ENCODE measurements at places on chromosomes 3 and 15.

GRCh38 chr15:80665151-80665550 lies 30.0 kb upstream of the ABHD17C start:
- DNase-seq: no peak

GRCh38 chr3:127816783-127817405 lies 5.4 kb downstream of the MGLL start:
- DNase-seq: no peak

- DNase-seq: no peak
Observed at GRCh38 chr15:69067296-69067695, 52.8 kb downstream of the NOX5 start.

DNA sequence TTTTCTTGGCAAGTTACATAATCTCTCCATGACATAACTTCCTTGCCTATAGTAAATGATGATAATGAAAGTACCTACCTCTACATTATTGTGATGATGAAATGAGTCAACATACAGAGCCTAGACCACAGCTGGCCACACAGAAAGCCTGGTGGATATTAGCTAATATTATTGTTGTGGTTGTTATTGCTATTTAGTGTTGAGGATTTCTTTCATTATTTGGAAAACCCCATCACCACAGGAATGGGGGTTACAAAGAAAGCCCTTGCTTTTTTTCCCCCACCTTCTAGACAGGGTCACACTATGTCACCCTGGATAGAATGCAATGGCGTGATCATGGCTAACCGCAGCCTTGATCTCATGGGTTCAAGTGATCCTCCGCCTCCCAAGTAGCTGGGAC lies 125.0 kb downstream of the PDZRN3 start:
- DNase-seq: no peak

- no peak for DNase-seq
Observed at GRCh38 chr3:119783883-119784282, 2.0 kb downstream of the NR1I2 start.

DNA sequence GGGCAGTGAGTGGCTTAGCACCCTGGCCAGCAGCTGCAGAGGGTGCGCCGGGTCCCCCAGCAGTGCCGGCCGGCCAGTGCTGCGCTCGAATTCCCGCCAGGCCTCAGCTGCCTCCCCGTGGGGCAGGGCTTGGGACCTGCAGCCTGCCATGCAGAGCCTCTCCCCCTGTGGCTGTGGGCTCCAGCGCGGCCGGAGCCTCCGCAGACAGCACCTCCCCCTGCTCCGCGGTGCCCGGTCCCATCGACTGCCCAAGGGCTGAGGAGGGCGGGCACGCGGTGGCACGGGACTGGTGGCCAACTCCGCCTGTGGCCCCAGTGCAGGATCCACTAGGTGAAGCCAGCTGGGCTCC lies 386.3 kb downstream of the CNTN4 start:
- DNase-seq: no peak

DNA sequence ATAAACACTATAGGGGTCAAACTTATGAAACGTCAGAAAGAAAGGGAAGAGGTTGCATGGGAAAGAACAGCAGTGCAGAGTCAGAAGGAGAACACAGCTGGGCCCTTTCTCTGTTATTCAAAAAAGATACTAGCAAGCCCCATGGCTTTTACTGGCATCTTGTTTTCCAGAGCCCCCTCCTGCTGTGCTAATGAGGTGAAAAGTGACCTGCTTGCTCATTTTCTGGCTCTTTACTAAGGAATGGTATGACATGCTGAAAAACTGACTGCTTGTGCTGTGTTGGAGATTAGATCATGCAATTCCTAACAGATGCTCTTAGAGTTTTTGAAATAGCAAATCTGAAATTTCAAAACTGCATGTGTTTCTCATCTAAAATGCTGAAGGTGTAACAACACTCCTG lies 541.6 kb upstream of the ALCAM start:
- no peak for DNase-seq

GRCh38 chr3:137300703-137301102 lies 342.9 kb downstream of the IL20RB start:
- no peak for DNase-seq

DNA sequence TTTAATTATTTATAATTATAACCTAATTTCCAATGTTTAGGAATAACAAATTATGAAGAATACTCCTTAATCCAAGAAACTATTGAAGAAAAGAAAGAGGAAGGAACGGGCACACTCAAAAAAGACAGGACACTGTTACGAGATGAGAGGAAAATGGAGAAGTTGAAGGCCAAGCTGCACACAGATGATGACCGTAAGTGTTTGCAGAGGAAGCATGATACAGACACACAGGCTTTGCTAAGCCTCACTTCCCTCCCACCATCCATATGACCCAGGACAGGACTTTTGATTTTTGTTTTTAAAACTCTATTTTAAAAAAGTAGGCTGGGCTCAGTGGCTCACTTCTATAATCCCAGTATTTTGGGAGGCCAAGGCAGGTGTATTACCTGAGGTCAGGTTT lies 389.4 kb upstream of the TPM1 start:
- DNase-seq: no peak

DNA sequence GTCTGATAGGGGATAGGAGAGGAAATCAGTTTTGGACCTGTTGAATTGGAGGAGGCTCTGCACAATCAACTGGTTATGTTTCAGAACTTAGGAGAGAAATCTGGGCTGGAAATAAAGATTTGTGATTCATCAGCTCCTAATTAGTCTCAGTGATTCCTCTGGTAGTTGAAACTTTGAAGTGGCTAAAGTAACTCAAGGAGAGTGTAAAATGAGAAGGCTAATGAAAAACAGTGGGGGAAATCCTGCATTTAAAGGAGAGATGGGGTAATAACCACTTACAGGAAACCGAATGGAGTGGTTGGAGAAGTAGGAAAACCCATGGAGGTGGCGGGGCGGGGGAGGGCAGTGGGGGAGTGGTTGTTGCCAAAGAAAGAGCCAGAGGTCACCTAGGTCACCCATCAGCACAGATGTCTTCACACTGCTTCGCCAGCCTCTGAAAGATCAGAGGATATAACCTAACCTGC lies 32.6 kb downstream of the MAP2K5 start:
- DNase-seq: no peak

GRCh38 chr3:176939022-176939817 lies 258.1 kb downstream of the TBL1XR1 start:
- peak; percentile 9 for DNase-seq

DNA sequence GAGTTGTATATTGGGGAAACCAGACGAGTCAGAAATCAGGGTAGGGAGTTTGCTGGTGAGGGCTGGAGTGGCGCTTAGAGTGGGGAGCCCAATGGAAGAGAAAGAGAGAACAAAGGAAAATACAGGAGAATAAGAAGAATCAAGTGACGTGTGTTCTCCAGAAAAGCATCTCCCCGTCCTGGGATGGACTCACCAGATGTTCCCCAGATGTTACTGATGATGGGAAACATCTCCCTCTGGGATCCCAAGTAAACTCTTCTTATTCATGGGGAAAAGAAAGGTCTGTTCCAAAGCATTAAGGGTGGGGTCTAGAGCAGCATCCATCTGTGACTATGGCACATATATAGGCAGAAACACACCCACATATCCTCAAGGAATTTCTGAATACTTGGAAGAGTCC lies 3.0 kb upstream of the CSRNP1 start:
- DNase-seq: no peak

- no peak for DNase-seq
Observed at GRCh38 chr15:76197703-76198455, 113.4 kb downstream of the ETFA start.

DNA sequence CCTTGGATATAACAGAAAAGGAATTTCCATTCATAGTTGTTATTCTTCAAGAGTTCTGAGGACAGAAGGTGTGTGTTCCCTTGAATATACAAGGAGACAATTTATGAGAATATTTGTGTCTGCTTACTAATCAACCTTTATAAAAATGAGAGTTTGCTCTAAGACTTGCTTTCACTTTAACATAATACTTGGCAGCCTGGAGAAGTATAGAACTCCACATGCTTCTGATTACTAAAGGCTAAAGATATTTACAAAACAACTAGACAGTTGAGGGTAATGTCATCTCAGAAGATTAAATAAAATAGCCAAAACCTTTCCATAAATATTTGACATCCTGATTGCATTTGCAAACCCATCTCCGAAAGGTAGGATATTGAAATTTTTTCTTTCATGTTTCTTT lies 727.1 kb upstream of the NAALADL2 start:
- no peak for DNase-seq

- DNase-seq: no peak
Observed at GRCh38 chr3:161395115-161396012, 24.0 kb upstream of the SPTSSB start.

DNA sequence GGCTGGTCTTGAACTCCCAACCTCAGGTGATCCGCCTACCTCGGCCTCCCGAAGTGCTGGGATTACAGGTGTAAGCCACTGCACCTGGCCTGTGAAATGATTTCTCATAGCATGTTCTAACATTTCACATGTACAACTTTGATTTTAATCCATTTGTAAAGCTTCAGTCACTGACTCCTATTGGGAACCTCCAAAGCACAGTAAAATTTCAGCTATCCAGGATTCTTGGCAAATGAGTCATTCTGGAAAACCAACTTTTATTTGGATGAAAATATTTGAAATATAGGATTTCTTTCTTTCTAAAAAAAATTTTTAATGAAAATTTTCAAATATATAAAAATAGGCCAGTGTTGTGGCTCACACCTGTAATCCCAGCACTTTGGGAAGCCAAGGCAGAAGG lies 2.7 kb upstream of the LMAN1L start:
- no peak for DNase-seq

DNA sequence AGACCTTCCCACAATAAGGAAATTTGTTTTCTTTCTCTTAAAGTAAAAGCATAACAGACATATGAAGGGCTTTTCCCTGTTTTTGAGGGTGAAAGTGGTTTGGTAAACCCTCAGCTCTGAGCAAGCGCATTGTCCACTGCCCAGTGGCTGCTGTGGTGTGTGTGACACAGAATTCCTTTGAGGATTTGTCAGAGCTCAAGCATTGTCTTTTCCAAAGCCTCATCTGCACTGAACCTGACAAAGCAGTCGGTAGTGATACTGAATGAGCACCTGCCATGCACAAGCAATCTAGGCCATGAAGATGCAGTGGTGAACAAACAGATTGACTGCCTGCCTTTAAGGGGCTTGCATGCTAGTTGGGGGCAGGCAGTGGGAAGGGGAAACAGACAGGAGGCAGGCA lies 128.3 kb downstream of the PLCL2 start:
- DNase-seq: no peak

- no peak for DNase-seq
Observed at GRCh38 chr15:28167042-28167441, 67.9 kb upstream of the OCA2 start.

DNA sequence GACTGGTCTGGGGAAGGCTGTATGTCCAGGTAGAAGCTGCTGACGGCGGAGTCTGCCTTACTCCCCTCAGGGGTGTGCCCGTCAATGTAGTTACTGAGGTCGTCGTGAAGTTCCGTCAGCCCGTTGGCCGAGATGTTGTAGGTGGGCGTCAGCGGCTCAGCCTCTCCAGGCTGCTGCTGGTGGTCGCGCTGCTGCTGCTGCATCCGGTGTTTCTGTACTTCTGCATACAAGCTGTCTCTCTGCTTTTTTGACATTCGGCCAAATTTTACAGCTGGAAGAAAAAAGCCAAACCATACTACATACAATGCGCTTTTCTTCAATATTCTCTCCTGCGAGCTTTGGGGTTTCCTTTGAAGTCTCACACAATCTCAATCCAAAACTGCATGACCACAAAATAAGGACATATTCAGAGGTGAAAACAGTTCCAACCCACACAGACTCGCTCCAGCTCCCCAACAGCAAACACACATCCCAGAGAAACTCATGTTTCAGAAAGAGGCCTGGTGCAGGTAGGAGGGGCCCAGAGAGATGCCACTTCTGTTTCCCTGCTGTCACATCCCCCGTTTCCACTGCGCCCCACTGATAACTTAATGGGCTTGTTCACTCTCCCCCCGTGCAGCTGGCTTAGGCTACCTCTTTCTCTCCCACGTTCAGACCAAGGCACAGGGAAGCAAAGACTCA lies 32.5 kb upstream of the ICE2 start:
- DNase-seq: no peak

- no peak for DNase-seq
Observed at GRCh38 chr3:143795874-143796273, 52.4 kb downstream of the SLC9A9 start.

DNA sequence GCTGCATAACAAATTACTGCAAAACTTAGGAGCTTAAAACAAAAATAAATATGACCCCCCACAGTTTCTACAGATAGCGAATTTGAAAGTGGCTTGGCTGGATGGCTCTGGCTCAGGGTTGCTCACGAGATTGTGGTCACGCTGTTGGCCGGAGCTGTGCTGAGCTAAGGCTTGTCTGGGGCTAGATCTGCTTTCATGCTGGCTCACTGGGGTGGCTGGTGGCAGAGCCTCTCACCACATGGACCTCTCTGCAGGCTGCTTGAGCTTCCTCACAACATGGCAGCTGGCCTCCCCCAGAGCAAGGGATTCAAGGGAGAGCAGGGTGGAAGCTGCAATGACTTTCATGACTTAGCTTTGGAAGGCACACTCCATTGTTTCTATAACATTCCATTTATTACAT lies 354.1 kb downstream of the SHQ1 start:
- no peak for DNase-seq

- DNase-seq: no peak
Observed at GRCh38 chr3:77687545-77687944, 647.6 kb downstream of the ROBO2 start.

- DNase-seq: no peak
Observed at GRCh38 chr15:89591834-89592233, 16.6 kb downstream of the TICRR start.

DNA sequence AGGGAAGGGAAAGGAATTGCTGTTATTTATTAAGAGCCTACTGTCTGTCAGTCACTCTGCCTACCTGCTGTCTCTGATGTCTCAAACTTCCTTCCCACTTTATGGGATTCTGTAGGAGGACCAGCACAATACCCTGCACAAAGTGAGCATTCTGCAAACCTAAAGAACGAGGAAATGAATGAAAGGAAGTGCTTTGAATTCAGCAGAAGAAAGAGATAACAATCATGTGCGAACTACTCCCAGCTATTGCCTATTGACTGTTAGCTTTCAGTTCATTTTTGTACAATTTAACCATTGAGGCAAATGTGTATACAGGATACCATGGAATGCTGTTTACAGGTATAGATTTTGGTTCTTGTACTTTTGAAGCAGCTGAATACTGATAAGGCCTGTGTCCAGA lies 66.8 kb downstream of the CMSS1 start:
- DNase-seq: no peak

DNA sequence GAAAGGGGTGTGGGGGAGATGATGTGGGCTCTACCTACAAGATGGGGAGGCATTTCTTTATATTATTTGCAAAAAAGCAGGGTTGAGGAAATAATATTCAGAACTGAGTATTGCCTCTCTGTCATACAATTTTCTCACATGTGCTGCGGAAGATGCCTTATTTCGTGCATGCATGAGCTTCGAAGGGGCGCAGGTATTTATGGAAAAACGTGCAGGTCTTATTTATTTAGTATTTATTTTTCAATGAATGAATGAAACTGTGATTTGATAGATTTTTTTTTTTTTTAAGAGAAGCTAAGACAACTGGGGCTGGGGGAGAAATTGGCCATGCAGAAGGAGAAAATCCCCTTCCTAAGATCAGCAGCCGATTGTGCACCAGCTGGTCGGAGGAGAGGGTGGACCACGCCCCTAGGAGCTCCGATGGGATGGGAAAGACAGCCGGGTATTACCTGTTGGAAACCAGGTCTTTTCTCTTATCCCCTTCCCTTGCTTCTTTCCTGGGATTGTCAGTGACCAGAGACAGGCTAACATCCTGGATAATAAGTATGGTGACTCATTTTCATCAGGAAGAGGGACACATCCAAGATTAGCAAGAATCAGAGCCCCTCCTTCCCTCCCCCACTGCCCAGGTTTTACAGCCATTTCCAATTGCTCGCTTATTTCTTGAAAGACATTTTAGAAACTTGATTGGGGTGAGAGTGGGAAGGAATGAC lies 875 bp downstream of the GAP43 start:
- no peak for DNase-seq
